ENCODE measurements at places on chromosomes 11 and 22.
A peak's percentile ranks its signal among the peaks of the same experiment; 100 is the strongest.

DNA sequence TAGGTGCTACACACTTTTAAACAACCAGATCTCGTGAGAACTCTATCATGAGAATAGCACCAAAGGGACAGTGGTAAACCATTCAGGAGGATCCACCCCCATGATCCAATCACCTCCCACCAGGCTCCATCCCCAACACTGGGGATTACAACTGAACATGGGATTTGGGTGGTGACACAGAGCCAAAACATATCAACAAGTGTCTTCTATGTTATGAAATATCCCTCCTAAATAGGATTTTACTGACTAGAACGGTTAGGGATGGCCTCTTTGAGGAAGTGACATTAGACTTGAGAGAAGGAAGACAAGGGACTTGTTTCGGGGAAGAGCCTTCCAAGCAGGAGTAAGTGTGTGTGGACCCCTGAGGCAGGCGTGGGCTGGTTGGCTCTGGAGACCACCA lies 11.9 kb upstream of the MRPL11 start:
- no peak for DNase-seq

DNA sequence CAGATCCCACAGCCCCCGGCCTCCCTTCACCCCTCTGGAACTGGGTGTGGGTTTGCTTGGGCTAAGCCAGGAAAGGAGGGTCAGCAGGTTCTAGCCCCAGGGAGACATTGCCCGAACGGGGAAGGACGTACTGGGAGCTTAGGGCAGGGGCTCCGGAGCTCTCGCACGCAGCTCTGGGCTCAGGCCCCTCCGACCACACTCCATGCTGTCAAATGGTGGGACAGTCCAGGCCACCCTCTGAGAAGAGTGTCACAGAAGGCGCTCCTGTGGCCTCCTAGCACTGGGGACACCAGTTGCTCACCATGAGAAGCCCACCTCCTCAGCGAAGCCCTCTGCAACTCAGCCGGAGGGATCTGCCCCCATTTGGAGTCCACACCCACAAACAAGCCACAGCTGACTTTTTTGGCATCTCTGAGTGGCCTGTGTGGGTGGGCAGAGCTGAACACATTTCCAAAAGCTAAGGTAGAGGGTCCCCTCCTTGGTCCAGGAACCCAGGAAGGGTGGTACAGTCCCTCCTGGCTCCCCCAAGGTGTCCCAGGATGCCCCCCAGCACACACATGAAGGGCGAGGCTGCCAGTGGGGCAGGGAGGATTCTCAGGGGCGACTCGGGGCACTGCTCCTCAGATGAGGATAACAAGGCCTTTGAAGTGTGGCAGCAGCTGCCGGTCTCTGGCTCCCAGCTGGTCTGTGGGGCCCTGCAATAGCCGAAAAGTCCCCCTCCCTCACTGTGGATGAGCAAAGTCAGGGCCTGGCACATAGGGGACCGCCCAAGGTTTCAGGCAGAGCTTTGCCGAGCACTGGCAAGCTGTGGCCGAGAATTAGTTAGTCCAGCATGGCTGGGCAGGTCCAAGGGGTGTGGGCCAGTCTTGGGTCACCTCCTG lies 13.0 kb upstream of the TEF start:
- DNase-seq, result no peak

- DNase-seq, result no peak
These were observed 4.7 kb downstream of the UNC93B1 start for GRCh38 chr11:67999201-67999629.

GRCh38 chr11:113311536-113311935 lies 2.8 kb upstream of the TTC12 start:
- DNase-seq, result peak; percentile 39

GRCh38 chr11:93842461-93842860 lies 8.0 kb downstream of the VSTM5 start:
- DNase-seq, result peak; percentile 95

GRCh38 chr11:71281831-71282230 lies 29.5 kb upstream of the SHANK2 start:
- DNase-seq, result no peak

DNA sequence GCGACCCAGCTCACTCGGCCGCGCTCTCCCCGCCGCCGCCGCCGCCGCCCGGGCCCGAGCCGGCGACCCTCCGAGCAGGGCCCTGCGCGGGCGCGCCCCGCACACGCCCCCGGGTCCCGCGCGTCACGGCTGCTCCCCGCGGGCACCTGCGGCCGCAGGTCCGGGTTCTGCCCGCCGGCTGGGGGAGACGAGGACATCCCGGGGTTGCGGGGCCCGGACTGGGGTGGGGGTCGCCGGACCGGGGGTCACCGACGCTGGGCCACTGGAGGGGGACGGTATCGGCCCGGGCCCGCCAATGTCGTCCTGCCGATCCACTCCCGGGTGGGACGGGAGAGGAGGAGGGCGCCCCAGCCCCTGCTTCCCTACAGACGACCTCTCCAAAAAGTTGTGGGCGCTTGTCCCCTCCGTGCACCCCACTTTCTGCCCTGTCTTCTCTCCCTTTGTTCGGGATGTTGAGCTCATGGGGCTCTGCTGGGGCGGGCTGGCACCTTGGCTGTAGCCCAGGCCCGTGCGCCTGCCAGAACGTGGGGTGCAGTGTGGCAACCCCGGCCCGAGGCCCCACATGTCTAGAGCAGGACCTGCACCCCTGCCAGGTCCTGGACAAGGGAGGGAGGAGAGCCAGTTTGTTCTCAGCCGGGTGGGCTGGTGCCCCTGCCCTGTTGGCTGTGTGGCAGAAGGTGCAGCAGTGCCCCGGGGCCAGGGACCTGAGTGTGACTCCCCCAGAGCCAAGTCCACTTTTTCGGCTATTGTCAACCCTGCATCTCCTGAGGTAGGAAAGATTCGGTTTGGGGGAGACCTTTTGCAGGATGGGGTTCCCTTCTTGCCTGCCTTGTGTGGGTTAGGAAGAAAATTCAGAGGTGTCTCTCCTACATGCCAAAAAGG lies 40.2 kb upstream of the CELSR1 start:
- no peak for DNase-seq
